ENCODE measurements at places on chromosomes 12 and 14.
A peak's percentile ranks its signal among the peaks of the same experiment; 100 is the strongest.

DNA sequence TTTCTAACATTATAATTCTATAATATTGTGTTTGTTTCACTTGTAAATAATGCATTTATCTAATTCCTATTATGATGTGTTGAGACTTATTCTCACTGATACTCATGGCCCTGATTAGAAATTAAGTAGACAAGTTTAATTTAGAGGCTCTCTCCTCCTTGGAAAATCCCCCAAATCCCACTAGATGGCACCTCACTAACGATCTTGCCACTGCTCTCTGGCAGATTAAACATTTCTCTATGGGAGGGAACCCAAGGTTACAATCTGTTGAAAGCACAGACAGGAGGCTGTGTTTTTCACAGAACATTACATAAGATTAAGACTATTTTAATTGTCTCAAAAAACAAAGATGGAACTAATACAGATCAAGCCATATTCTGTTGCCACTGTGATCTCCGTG is 318.7 kb downstream of the LRFN5 start:
- DNase-seq: peak; percentile 46

DNA sequence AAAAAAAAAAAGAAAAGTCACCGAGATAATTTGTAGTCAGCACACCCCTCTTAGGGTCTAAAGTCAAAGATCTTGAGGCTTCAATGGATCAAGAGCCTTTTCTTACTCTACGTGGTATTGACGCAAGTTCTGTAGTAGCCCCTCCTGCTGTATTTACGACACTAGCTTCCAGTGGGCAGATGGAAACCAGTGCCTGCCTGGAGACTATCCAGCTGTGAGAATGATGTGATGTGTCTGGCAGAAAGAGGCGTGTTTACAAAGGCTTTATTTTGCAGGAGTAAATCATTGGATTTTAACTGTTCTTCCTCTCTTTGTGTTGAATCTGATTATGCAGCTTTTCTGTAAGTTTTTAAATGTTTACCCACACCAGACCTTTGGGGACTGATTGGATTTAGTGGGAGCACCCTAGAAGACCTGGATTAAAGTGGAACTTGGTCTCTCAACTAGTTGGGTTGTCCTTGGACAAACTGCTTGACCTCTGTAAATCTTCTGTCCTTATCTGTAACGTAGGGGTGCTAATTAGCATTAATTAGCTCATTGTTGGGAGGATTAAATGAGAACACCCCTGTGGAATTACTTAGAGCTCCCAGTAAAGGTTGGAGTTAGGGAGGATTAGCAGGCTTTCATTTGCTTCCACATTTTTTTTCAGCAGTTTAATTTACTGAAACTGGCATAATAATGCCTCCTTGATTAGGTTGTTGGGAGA is 72.4 kb downstream of the RASSF3 start:
- peak; percentile 97 for DNase-seq

GRCh38 chr12:125092872-125093680 is 27.8 kb downstream of the AACS start:
- peak; percentile 68 for DNase-seq

GRCh38 chr12:62817556-62818271 is 117.2 kb downstream of the PPM1H start:
- DNase-seq: peak; percentile 84

- DNase-seq: peak; percentile 78
Observed at GRCh38 chr14:51776102-51776894, 84.1 kb upstream of the GNG2 start.

DNA sequence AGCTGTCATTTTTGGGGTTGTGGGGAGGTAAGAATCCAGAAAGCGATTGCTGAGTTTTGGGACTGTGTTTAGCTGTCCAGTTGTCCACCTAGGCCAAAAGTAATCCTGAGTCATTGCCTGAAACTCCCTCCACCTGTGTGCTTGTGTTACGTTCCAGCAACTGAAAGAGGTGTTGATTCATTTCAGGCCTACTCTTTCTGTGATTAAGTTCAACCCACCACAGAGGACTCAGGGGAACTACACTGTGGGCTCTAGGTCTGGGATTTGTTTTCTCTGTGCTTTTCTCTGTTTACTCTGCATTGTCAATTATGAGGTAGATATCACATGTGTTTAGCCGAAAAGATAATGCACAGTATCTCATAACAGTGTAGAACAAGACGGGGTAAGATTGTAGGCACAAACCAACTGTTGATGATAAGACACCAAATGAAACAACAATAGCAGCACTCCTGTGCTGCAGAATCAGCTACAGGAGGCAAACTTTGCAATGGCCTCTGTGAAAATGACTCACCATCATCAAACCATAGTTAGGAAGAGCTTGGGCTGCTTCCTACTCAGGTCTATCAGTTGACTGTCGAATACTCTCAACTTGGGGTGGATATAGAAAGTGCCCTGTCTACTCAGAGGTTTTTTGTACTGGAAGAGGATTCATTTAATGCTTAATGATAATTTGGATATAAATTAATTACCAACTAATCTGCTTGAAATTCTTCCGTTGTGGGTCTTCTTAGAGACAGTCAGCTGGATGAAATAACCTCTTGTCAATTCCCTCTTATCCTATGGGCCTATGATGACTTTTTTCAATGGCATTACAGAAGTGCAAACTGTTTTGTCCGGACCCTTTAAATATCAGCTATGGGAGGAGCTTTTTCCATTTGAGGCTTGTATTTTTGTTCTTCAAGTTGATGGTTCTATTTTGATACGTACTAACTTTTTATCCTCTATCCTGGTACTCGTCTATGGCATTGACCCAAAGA is 385.9 kb downstream of the BMP4 start:
- DNase-seq: no peak

- DNase-seq: peak; percentile 76
Observed at GRCh38 chr12:716506-716905, 35.9 kb upstream of the WNK1 start.

DNA sequence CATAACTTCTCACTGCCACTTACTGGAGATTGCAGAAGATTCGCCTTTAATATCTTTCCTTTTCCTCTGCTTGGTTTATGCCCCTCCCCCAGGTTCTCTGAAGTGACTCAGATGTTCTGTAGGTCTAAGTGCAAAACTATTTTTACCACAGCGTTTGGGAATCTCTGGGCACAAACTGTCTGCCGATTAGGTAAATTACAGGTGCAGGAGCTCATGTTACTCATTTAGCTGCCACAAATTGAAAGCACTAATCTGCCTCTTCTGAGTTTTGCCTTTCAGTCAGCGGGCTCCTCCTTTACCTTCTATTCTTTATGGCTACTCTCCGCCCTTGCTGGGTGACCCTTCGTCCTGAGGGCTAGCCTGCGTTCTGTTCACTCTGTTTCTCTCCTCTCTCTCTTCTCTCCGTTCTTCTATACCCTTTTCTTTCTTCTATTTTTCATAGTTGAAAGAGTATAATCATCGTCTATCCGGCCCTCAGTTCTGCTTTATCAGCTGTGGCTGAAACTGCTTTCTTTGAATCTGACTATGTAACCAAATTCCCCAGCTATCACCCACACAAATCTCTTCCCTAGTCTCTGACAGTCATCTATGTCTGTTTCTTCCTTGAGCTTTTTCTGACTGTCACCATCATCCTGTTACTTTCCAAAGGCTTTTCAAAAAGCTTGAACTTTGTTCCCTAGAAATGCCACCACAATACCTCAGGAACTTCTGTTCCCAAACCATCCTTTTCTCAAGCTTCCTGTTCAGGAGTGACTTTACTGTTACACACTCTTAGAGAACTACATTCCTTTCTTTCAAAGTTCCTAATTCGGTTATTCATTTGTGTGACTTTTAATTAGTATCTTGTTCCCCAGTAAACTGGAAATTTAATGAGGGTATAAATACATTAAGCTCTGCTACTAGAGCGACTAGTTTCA is 4.3 kb upstream of the MYF6 start:
- DNase-seq: peak; percentile 84

DNA sequence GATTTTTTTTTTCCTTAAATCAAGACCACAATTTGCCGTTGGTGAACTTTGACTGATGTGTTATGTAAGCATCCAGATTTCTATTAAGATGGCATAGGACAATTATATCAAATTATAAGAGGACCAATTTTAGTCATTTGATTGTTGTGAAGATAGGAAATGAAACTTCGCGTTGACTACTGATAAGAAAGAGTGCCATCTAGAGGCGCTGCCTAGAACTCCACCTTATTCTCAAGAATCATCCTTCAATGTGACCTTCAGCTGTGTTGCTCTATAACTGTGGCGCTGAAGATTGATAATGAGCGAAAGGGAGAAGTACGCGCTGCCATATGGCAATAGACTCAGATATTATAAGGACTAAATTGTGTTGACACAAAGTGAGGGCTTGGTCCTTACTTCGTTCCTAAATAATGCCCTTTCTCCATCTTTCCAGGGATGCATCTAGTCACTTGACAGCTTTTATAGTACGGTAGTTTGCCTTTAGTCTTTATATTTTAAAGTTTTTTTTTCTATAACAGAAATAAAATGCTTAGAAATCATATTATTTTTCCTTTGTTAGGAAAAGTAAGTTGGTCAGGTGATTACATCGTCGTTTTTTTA is 350.8 kb upstream of the STXBP6 start:
- DNase-seq: peak; percentile 38

DNA sequence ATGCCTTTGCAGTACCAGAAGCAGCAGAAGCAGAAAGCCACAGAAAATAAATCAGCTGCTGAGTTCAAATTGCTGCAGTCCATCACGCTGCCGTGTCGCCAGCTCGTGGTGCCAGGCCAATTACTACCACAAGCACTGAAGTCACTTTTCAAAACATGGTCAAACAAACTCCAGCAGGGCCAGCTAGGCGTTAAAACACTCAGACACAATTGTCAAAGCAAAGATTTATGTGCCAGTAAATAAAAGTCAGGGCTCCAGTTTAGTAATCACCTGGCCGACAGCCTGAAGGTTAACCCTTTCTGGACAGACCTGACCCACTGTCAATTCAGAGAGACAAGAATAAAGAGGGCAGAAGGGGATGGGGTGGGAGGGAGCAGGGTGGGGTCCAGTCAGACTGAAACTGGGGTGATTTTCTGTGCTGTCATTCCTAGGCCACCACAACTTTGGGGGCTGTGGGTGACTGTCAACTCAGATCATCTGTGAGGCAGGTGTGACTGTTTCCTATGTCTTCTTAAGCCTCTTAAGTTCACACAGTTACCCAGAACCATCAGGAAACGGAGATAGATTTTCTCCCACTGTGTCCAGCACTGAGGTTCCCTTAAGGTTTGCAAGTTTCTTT is 109.8 kb upstream of the FUT8 start:
- DNase-seq: peak; percentile 44

- peak; percentile 50 for DNase-seq
Observed at GRCh38 chr14:21748869-21749303, 75.3 kb upstream of the OR4E1 start.

- DNase-seq: no peak
Observed at GRCh38 chr14:42848652-42849051, 1242.0 kb downstream of the LRFN5 start.

- peak; percentile 73 for DNase-seq
Observed at GRCh38 chr14:103562429-103563225, at the start of the genes BAG5 and COA8. TSS of gene BAG5 (minus strand) at chr14:103562657. CDS start at chr14:103561164, 1,493 bp downstream. TSS of gene COA8 (plus strand) at chr14:103562960. CDS start at chr14:103563002, 42 bp downstream.

- no peak for DNase-seq
Observed at GRCh38 chr14:82438436-82438835, 904.8 kb upstream of the SEL1L start.

GRCh38 chr14:89952576-89952975 is 2.0 kb downstream of the EFCAB11 start:
- DNase-seq: no peak

- peak; percentile 27 for DNase-seq
Observed at GRCh38 chr12:80157645-80158044, 58.3 kb downstream of the OTOGL start.

GRCh38 chr12:96501133-96501761 is 11.9 kb downstream of the CFAP54 start:
- DNase-seq: peak; percentile 85

GRCh38 chr12:49963976-49964815 is 2.5 kb downstream of the AQP5 start:
- no peak for DNase-seq

DNA sequence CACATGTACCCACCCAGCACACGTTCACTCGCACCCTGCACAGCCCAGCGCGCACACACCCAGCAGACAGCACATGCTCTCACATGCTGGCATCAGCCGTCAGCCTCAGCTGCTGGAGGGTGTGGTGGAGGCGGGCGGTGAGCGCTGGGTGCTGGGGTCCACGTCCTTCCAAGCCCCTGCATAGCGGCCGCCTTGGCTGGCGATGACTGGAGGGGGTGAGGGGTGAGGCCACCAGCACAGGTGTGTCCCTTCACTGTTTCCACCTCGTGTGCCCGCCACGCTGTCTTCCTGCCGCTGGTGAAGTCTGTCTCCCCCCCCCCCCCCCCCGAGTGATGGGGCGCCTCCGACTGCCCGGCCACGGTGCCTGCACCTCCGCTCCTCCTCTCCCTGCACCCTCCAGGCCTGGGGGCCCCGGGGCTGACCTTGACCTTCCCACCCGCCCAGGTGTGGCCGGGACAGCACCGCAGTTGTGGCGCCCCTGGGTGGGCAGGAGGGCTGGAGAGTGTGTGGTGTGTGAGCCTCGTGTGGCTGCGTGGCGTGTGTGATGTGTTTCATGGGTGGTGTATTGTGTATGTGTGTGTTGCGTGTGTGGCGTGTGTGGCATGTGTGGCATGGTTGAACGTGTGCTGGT is 37.4 kb downstream of the NOC4L start:
- DNase-seq: no peak

DNA sequence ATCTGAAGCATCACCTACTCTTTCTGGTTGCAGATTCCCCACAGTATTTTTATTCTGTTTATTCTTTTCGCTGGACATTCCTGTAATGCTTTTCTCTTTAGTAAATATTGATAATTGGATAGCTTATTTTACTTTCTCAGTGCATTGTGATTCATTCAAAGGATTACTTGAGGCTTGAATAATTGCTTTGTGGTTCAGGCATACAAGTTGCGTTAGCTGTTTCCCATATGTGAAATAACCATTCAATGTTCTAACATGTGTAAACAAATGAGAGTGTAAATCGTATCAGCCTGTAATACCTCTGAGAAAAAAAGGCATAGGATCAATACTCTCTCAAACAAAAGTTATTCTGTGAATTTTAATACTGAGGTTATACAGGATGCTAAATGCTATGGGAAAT is 1004.2 kb upstream of the SEL1L start:
- DNase-seq: no peak

GRCh38 chr14:80955416-80955941 is at the start of gene TSHR:
TSS of gene TSHR (plus strand) at chr14:80955621. CDS start at chr14:80955681, 60 bp downstream.
- DNase-seq: no peak

- DNase-seq: no peak
Observed at GRCh38 chr12:65461017-65461416, 182.5 kb downstream of the MSRB3 start.
